ENCODE measurements at places on chromosomes 6 and 20. TPM values are rescaled to one million over a fixed set of nuclear protein-coding genes. Genes with fewer than 3 reads are reported as not detected.

Gene LY6G6C
- total RNA-seq = not detected

DNA sequence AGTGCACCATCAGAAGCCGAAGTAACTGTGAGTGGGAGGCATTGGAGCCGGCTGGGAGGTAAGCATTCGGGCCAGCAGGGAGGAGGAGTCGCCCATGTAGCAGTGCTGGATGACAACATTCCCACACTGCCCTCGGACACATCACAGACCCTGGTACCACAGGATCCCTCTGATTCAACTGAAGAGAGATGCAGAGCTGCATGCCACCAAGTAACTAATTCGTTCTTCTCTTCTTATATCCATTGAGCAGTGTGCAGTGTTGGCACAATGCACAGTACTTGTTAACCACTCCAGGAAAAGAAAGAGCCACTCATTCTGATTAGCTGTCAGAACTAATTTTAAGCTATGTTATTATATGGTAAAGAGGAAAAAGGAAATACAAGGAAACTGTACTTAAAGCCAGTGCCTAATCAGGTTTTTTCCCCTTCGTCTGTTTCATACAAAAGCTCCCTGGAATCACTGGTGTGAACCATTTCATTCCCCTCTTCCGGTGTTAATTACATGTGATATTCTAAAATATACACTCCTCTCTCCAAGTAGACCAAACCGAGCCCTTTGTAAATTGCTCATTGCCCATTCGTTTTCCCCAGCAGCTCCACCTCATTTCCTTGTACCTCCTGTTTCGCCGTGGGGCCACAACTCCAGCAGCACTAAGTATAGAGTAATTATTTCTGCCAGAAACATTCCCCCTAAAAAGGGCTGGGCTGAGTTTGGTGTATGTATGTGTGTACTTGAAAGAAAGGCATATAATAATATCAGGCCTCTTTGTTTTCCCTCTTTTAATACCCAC is 32.4 kb upstream of the ADTRP start:
- peak; percentile 59 for DNase-seq

- DNase-seq = peak; percentile 19
Measured at GRCh38 chr20:13644010-13644409, 5.3 kb upstream of the TASP1 start.

- DNase-seq = no peak
Measured at GRCh38 chr6:118650582-118651281, 659 bp downstream of the CEP85L start.

GRCh38 chr20:62624719-62625453 is 17.4 kb upstream of the SLCO4A1 start:
- DNase-seq = no peak

GRCh38 chr6:33418690-33419291 is 884 bp upstream of the CUTA start:
- DNase-seq = peak; percentile 36

DNA sequence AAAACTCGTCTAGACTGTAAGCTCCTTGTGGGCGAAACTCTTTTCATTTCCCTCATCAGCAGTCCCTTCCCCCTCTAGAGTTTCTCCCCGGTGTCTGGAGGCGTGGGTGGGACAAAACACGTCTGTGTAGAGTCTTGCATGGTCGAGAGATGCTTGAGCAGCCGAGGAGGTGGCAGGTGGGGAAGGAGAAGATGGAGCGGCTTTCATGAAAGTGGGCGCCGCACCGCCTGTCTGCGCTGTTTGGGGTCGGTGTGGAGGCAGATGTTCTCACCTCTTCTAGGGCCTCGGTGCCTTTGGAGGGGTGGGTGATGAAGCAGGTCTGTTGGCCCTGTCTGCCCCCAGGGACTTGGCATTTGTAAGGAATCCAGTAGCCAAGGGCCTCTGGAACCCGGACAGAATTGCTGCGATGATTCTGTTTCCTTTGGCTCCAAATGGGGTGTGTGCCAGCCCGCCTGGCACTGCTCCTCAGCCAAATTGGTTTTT is 1.2 kb downstream of the BRPF3 start:
- DNase-seq = no peak

- DNase-seq = peak; percentile 86
Measured at GRCh38 chr6:134063966-134064445, 11.6 kb upstream of the SLC2A12 start.

DNA sequence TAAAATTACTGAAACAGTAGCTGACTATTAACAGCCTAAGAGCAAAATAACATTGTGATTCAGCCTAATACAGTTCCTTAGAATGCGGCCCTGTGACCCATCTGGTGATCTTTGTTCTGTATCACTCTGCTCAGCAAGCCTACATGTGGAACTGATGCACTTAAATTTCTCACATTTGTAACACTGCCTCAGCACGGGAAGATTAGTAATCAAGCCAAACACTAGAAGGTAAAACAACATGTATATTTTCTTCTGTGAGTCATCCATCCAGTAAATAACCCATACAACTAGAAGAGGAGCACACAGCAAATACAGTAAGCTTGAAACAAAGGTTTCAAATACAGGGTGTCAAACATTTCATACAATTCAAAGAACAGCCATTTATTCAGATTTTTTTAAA is 189.7 kb upstream of the NOX3 start:
- DNase-seq = peak; percentile 17

DNA sequence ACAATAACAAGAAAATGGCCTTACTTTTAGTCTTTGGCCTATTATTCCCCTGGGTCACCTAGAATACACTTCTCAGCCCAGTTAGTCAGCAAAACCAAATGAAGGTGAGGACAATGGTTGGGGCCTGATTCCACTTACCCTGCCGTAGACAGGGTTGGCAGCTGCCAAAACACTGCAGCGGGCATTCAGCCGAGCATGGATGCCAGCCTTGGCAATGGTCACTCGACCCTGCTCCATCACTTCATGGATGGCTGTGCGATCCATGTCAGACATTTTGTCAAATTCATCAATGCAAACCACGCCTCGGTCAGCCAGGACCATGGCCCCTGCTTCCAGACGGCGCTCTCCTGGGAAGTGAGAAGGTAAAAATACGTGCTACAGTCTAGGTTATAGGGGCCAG is 8.4 kb downstream of the MCM3 start:
- no peak for DNase-seq

Gene GPLD1
- total RNA-seq = under 0.01 TPM

- DNase-seq = peak; percentile 53
Measured at GRCh38 chr6:105886814-105887544, 199.2 kb upstream of the PRDM1 start.

DNA sequence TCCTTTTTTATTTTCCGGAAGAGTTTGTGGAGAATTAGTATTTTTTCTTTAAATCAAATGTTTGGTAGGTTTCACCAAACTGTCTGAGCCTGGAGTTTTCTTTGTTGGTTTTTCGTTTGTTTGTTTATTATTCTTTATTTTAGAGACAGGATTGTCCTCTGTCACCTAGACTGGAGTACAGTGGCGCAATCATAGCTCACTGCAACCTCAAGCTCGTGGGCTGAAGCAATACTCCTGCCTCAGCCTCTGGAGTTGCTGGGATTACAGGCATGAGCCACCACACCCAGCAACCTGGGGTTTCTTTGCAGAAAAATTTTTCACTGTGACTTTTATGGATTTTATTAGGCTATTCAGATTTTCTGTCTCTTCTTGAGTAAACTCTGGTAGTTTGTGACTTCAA is 120.2 kb upstream of the LOC128125822 start:
- DNase-seq = no peak

DNA sequence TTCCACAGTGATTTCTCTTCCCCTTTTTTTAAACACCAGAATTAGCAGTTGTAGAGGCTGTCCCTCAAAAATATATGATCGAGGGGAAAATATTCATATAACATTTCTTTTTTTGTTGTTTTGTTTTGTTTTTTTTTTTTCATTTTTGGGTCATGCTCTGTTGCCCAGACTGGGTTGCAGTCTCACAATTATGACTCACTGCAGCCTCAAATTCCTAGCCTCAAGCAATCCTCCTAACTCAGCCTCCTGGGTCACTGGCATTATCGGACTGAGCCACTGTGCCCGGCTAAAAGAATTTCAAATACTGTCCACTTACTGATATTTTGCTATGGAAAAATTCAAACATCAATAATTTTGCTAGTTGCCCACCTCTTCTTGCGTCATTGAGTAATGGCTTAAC is 134.0 kb downstream of the HFE start:
- no peak for DNase-seq

DNA sequence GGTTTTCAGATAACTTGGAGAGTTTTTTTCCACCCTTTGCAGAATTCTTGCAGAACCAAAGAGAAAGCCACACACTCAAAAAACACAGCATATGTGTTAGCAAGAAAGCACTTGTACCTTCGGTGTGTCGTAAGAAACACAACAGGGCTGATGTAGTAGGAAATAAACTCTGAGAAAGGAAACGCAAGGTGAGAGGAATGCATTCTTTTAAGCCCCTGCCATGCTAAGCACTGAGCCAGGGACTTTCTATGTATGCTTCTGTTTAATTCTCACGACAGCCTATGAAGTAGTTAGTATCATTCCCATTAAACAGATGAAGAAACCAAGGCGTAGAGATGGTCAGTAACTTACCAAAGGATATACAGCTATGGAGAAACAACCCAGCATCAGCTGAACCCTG is 23.1 kb downstream of the NEDD9 start:
- DNase-seq = no peak

DNA sequence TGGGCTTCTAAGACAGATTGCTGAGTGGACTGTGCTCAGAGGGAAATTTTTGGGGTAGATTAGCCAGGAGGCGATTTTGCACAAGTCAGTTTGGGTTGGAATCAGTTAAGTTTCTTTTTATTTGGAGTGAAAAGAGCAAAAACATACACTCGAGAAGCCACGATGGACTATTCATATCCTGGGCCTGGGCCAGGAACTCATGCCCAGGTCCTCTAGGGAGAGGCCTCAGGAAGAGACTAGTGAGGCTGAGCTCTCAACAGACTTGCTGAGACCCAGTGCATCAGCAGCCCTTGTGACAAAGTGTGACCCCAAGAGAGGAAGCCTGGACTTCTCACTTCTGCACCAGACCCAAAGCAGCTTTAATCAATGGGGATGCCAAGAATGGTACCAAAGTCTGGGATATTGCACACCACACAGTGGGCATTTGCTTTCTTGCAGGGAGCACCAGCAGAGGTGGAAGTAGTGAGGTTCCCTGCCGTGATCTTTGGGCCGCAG is 61.6 kb upstream of the MAFB start:
- DNase-seq = no peak

GRCh38 chr6:164151161-164152120 is 736.9 kb downstream of the QKI start:
- no peak for DNase-seq

DNA sequence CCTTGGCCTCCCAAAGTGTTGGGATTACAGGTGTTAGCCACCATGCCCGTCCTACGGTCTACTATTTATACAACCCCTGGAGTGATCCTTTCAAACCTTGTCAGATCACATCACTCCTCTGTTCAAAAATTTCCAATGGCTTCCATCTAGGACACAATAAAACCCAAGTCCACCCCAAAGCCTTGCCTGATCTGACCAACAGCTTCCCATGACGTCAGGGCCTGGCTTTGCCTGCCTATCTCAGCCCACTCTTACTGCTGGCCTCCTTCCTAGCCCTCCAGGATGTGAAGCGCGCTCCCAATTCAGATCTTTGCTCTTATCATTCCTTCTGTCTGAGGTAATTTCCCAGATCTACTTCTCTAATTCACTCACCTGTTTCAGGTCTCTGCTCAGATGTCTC is 128.4 kb downstream of the LINC00237 start:
- DNase-seq = no peak

- no peak for DNase-seq
Measured at GRCh38 chr6:68911811-68912210, 276.7 kb downstream of the ADGRB3 start.

Gene EPHA7
- total RNA-seq = under 0.01 TPM

DNA sequence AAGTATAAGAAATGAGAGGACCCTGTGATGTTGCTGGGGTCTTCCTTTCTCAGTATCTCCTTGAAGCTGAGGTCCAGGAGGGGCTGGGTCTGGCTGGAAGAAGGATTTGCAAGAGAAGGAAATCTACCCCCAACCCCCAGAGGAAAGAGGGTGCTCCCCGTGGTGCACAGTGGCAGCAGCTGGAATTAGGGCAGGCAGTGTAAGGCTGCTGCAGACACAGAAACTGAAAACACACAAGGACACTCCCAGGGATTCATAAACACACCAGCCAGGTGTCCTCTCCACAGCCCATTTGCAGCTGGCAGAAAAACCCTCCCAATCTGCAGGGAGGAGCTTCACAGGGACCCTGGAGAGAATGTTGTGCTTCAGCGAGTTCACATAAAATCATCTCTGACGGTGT is 297.2 kb downstream of the CDH26 start:
- DNase-seq = no peak

DNA sequence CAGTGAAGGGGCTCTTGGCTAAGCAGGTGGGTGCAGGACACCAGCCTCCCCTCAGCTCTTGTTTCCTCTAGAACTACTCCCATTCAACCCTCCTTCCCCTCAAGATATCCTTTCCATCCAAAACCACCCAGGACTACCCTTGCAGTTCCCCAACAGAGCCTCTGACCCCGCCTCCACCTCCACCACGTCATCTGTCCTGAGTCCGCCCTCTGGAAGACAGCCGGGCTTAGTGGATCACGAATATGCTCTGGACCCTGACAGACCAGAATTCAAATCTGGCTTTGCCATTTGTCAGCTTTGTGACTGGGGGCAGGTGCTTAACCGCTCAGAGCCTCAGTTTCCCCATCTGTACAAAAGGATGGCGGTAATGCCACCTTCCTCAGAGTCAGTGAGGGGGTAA is 31.4 kb downstream of the TFEB start:
- no peak for DNase-seq

DNA sequence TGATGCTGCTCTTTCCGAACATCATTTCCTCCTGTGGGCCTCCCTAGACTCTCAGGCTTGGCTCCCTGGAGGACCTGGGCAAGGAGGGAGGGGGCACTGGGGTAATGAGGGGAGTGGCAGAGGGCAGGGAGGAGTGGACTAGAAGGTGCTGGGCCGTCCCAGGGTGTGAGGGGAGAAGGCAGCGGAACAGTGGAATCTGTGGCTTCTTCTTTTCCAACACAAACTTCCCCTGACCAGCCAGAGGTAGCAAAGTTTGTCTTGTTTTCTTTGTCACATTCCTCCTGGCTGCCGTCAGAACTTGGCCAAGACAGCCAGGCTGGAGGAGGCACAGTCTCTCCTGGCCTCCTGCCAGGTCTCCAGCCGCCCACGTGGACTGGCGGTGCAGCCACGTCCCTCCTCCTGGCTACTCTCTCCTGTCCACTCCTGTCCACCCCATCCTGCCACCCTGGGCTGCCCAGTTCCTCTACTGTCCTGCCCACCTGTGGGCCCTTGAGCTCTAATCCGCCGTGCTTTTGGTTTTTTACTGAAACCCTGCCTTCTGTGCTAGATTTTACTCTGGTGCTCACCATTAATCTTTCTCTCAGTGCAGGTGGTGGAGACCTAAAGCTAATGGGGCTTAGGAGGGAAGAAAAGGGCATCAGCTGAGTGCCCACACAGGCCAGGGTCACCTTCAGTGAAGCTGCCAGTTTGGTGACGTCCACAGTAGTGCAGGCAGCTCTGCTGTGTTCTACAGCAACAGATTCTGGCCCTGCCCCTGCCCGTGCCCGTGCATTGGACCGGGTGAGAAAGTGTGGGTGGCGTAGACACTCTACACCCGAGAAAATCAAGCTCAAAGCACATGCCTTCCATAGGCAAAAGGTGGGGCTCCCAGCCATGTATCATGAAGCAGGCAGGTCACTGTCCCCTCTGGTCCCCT is 2.8 kb upstream of the CDSN start:
- peak; percentile 89 for DNase-seq

Gene SIRPD
- not detected for total RNA-seq
